ENCODE measurements at places on chromosomes 1 and 21. TPM values are rescaled to one million over a fixed set of nuclear protein-coding genes. Genes with fewer than 3 reads are reported as not detected.

The SLC44A5 gene
- 3.7 TPM for total RNA-seq

The RIPK4 gene
- total RNA-seq = 0.55 TPM

The MXRA8 gene
- total RNA-seq = 0.24 TPM

The FALEC gene
- total RNA-seq = 0.55 TPM

GRCh38 chr1:20693623-20694022 lies 24.2 kb downstream of the KIF17 start:
- DNase-seq = no peak

GRCh38 chr1:99850459-99851291 lies 514 bp downstream of the AGL start:
- DNase-seq = no peak

- DNase-seq = no peak
Observed at GRCh38 chr1:153032073-153032472, 1.1 kb downstream of the SPRR1B start.

GRCh38 chr1:42210421-42211133 lies 46.0 kb upstream of the GUCA2A start:
- no peak for DNase-seq

DNA sequence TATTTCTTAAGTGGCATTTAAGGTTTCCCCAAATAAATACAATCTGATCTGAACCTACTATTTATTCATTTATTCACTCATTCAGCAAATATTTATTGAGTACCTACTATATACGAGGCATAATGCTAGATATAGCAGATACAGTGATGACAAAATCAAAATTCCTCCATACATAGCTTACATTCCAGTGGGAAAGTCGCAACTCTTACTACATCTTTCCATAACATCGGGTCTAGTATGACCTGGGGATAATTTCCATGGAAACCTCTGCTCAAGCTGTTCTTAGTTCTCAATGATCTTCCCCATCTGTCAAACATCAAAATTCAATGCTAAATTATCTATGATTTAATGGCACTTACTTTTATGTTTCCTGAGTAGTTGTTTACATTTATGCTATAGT lies 70.8 kb upstream of the PRKACB start:
- DNase-seq = no peak

- peak; percentile 49 for DNase-seq
Observed at GRCh38 chr1:116724765-116725375, 29.4 kb upstream of the CD2 start.

DNA sequence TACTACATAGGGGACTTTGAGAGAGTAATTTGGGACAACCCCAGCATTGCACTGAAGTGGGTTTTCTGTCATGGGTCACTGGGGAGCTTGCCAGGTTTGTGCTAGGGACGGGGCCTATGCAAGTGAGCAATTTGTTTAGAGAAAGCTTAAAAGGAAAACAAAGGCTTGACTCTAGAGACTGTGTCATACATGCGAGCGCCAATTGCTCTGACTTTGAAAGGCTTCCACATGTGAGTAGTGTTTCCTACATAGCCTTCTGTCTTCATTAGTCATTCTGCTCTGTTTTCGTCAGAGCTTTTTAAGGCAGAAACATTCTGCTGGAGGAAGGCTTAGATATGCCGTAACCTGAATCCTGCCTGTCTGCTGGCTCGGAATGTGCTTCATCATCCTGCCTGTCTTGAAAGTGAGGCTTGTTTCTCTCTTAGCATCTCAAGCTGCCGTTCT lies 28.4 kb downstream of the TRIM45 start:
- DNase-seq = peak; percentile 96

- DNase-seq = peak; percentile 58
Observed at GRCh38 chr1:53860967-53861411, 22.9 kb upstream of the NDC1 start.

DNA sequence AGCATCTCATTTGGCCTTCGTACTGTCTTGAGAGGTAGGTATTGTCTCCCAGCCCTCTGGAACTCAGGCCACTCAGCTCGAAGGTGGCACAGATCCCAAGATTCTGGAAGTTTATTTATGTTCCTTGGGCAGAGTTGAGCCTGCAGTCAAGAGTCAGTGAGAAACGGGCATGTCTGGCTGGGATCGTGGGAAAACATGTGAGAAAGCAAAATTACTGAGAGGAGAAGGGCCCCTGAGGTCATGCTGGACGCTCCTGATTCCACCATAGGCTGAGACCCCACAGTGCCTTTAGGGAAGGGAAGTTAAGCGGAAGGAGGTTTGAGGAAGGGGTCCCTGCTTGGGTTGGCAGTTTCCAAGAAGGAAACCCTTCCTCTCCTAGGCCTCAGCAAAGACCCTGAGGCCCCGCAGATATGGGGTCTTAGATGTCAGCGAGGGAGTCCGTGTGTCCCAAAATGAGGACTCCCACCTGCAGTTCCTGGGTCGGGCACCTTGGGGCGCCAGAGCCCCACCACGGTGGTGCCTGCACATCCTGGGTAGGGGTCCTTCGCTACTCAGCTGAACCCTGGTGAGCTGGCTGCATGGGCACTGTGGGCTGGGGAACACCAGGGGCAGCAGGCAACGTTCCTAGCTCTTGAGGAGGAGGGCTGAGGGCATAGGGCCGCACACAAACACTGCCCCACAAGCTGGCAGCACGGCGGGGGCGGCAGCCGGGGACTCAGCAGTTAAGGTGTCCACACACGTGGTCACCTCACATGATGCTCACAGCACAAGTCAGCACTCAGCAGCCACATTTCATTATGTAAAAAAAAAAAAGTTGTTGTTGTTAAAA lies 12.3 kb upstream of the SEMA4A start:
- DNase-seq = peak; percentile 57

- no peak for DNase-seq
Observed at GRCh38 chr21:42547001-42547905, 33.6 kb downstream of the SLC37A1 start.

DNA sequence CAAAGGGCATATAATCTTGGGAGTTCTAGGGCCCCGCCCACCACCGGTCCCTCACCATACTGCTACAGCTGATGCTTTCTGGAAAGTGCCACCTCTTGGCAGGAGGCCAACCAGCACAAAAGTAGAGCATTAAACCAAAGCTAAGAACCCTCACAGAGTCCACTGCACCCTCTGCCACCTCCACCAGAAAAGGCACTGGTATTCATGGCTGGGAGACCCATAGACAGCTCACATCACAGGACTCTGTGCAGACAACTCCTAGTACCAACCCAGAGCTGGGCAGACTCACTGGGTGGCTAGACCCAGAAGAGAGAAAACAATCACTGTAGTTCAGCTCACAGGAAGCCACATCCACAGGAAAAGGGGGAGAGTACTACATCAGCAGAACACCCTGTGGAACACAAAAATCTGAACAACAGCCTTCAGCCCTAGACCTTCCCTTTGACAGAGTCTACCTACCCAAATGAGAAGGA lies 10.8 kb downstream of the THEM4 start:
- DNase-seq = no peak

- no peak for DNase-seq
Observed at GRCh38 chr1:33715195-33715811, 148.6 kb upstream of the HMGB4 start.

GRCh38 chr1:222634180-222635013 lies 16.5 kb downstream of the MIA3 start:
- DNase-seq = peak; percentile 89

DNA sequence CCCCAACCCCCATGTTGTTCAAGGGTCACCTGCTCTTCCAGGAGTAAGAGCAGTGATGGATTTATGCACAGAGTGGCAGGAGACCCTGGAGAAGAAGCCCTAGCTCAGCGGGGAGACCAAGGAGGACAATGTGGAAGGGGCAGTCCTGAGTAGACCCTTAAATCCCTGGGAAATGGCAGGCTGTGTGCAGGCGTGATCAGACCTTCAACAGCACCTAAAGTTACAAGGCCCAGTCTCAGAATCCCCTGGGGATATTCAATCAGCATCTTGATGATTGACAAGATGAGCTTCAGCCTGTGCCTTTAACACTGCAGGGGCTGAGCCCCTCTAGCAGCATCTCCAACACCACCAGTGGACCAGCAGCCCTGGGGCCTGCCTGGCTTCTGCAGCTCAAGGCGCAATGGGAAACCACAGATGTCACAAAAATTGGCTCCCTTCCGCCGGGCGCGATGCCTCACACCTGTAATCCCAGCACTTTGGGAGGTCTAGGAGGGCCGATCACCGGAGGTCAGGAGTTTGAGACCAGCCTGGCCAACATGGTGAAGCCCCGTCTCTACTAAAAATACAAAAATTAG lies 60.4 kb downstream of the IRF2BP2 start:
- DNase-seq = no peak

GRCh38 chr1:202268817-202269216 lies 72.9 kb downstream of the UBE2T start:
- no peak for DNase-seq

DNA sequence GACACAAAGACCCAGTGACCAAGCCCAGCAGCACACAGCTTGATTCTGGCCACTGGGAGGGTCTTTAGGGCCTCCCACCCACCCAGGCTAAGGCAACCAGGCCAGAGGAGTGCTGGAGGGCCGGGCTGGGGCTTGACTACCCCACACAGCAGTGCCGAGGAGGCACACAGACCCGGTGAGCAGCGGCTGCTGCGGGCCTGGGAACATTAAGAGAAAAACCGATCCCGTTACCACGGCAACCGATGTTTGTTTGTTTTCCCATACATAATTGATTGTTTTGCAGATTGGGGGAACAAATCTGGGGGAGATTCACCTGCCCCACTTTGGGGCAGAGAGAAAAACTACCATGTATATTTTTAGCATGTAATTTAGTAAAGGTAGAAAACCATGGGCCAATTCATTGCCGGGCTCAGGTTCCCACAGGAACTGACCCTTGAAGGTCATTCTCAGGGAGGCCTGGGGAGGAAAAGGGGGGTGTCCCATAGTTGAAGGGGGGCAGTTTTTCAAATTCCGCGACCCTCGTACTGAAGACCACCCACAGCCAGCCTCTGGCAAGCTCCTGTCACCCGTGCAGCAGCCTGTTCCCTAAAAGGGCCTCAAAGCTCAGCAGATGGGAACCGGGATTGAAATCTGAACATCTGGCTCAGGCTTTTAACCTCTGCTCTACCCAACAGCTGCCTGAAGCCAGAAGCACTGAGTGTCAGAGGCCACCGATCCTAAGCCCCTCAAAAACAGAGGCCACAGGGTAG lies 35.3 kb downstream of the CHD5 start:
- no peak for DNase-seq

GRCh38 chr1:217117973-217118465 lies 394.8 kb upstream of the ESRRG start:
- DNase-seq = no peak
